ENCODE measurements at places on chromosomes 11 and 22. TPM values are rescaled to one million over a fixed set of nuclear protein-coding genes. Genes with fewer than 3 reads are reported as not detected.

- H3K4me3 ChIP-seq = no peak overlapping the region
- H3K27ac ChIP-seq = peak overlapping the region; percentile 86
Observed at GRCh38 chr11:121372028-121372427, 79.5 kb downstream of the SC5D start.

CHCHD10 gene
- total RNA-seq = 11.4 TPM

TIGD3 gene
- total RNA-seq = 3.0 TPM

GRCh38 chr11:113161711-113162591, 152.4 kb upstream of the TTC12 start:
- H3K27ac ChIP-seq = no peak overlapping the region
- H3K36me3 ChIP-seq = no peaks in the 10 kb centered on the region
- no peaks in the 10 kb centered on the region for H3K4me1 ChIP-seq
- H3K4me3 ChIP-seq = no peak overlapping the region

GRCh38 chr11:1779806-1780699, 16.3 kb upstream of the CTSD start:
- no peak overlapping the region for H3K27ac ChIP-seq
- no peak overlapping the region for H3K4me3 ChIP-seq
- H3K27me3 ChIP-seq = no peaks in the 10 kb centered on the region
- H3K36me3 ChIP-seq = no peaks in the 10 kb centered on the region
- H3K4me1 ChIP-seq = no peaks in the 10 kb centered on the region
- DNase-seq = no peak

- no peak overlapping the region for H3K27ac ChIP-seq
- DNase-seq = no peak
- no peaks in the 10 kb centered on the region for H3K36me3 ChIP-seq
- H3K4me3 ChIP-seq = no peak overlapping the region
Observed at GRCh38 chr11:79397252-79397651, 43.6 kb downstream of the TENM4 start.

DNA sequence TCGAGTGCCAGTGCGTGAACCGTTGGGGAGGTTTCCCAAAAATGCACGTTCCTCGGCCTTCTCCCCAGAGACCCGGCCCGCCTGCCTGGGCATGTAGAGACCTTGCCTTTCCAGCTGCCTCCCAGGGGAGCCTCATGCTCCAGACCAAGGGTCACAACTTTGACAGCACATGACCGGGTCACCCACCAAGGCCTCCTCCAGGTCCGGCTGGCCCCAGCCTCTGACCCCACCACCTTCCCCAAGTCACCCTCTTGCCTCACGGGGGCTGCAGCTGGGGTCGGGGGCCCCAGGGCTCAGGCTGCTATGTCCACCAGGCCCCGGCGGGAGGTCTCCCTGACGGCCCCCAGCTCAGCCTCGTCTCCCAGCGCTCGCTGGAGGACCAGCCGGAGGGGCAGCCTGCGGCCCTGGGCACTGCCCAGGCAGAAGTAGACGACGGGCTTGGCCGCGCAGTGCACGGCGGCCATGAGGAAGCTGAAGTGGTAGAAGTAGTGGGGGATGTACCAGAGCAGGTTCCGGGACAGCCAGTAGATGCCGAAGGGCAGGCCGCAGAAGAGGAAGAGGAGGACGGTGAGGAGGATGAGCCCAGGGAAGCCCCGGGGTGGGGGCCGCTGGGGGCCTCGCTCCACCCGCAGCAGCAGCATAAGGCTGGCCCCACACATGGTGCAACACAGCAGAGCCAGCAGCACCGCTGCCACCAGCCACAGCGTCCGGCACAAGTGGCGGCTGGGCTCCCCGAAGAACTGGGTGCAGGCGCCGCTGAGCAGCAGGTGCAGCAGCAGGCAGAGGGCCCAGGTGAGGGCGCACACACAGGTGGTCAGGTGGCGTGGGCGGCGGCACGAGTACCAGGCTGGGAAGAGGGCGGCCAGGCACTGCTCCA, 4.4 kb downstream of the MRGPRE start:
- H3K4me1 ChIP-seq = peaks cover 9% of the 10 kb centered on the region
- no peak overlapping the region for H3K4me3 ChIP-seq
- no peaks in the 10 kb centered on the region for H3K36me3 ChIP-seq

DNA sequence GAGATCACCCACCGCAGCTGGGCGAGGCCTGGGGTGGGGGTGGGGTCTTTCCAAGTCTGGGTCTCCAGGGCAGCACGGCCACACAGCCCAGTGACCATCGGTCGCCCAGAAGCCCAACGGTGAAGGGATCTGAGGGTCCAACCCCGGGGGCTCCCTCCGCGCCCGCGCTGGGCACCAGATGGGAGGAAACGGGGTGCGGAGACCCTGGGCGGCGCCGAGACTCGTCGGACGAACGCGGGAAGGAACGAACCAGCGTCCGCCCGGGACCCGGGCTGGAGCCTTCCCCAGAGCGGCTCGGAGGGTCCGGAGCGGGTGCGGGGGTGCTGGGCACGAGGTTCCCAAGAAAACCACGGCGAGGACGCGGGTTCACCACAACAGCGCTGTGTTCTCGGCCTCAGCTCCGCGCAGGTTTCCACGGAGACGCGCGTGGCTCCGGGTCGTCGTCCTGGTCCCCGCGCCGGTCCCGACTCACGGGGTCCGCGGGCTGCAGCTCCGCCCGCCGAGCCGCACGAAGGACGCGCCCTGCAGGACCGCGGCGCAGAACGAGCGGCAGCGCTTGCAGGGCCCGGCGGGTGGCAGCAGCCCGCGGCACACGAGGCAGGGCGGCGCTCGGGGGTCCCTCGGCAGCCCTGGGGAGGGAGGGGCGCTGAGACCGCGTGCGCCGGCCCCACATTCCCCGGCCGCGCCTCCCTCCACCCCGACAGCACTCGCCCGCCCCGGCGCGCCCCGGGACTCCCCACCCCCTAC, 2.3 kb upstream of the IL17REL start:
- H3K27ac ChIP-seq = no peak overlapping the region
- peaks cover 69% of the 10 kb centered on the region for H3K27me3 ChIP-seq
- H3K36me3 ChIP-seq = no peaks in the 10 kb centered on the region
- H3K4me1 ChIP-seq = no peaks in the 10 kb centered on the region
- H3K4me3 ChIP-seq = peak overlapping the region; percentile 49
- peak; percentile 40 for DNase-seq

- DNase-seq = no peak
- H3K36me3 ChIP-seq = no peaks in the 10 kb centered on the region
- no peak overlapping the region for H3K27ac ChIP-seq
- H3K4me3 ChIP-seq = no peak overlapping the region
- H3K27me3 ChIP-seq = no peaks in the 10 kb centered on the region
Observed at GRCh38 chr11:94926271-94926625, 47.1 kb downstream of the CWC15 start.

SYCE3 gene
- total RNA-seq = not detected

MMP12 gene
- total RNA-seq = not detected

- no peak overlapping the region for H3K27ac ChIP-seq
- H3K36me3 ChIP-seq = no peaks in the 10 kb centered on the region
- no peak overlapping the region for H3K4me3 ChIP-seq
- H3K27me3 ChIP-seq = no peaks in the 10 kb centered on the region
Observed at GRCh38 chr22:27986459-27986858, 67.4 kb upstream of the PITPNB start.

DNA sequence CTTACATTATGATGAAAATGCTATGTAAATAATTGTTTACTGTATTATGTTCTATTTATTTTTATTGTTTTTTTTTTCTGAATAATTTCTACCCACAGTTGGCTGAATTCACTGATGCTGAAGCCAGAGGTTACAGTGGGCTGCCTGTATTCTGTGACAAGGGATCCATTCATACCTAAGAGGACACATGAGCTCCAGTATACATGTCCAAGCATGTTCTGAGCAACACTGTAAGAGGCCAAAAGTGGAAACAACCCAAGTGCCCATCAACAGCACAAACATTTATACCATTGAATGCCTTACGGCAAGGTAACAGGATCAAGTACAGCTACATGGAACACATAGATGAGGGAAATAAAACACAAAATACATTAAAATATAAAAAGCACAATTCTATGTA, 1.4 kb upstream of the SRSF8 start:
- H3K27me3 ChIP-seq = 0 out of 2 replicates have a peak, but pooled peaks cover 3% of the 10 kb centered on the region
- H3K4me3 ChIP-seq = no peak overlapping the region
- H3K27ac ChIP-seq = no peak overlapping the region
- H3K36me3 ChIP-seq = no peaks in the 10 kb centered on the region
- DNase-seq = no peak

DNA sequence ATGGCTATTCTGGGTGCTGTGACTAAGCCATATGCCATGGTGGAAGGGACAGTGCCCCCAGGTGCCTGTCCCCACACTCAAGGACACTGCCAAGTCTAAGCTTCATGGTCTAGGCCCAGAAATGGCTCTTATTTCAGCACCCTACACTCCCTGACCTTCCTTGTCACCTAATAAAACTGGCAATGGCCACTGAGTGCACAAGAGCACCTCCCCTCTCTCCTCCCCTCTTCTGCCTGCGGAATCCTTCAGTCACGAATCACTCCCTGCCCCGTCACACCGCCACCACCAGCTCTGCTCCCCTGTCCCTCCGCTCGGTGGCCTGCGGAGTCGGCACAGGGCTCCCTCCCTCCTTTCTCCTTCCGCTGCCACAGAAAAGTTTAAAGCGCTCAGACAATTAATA, 19.0 kb upstream of the LMO1 start:
- DNase-seq = peak; percentile 51
- H3K4me3 ChIP-seq = peak overlapping the region; percentile 73
- H3K4me1 ChIP-seq = peaks cover 15% of the 10 kb centered on the region
- H3K36me3 ChIP-seq = no peaks in the 10 kb centered on the region
- no peak overlapping the region for H3K27ac ChIP-seq
- peaks cover 32% of the 10 kb centered on the region for H3K27me3 ChIP-seq

DNA sequence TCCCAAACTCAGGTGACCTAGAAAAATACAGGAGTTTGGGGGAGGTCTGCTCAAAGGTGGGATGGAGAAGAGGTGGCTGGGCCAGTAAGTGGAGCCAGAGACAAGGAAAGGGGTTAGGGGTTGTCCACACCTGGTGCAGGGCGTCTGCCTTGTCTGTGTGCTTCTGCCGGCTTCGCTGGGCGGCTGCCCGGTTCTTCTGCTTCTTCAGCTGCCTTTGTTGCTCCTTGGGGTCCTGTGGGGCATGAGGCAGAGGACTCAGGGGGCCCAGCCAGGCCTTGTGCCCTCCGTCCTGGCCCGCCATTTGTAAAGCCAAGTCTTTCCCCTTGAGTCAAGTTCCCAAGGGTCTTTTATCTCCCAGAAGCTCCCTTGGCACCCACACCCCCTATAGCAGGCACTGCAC, 2.5 kb downstream of the BATF2 start:
- no peak for DNase-seq
- H3K36me3 ChIP-seq = no peaks in the 10 kb centered on the region
- H3K27ac ChIP-seq = no peak overlapping the region

ADM2 gene
- 12.8 TPM for total RNA-seq

- no peaks in the 10 kb centered on the region for H3K36me3 ChIP-seq
- no peak overlapping the region for H3K4me3 ChIP-seq
- no peak for DNase-seq
- no peaks in the 10 kb centered on the region for H3K4me1 ChIP-seq
Observed at GRCh38 chr11:106231591-106231990, 154.1 kb downstream of the AASDHPPT start.

DNA sequence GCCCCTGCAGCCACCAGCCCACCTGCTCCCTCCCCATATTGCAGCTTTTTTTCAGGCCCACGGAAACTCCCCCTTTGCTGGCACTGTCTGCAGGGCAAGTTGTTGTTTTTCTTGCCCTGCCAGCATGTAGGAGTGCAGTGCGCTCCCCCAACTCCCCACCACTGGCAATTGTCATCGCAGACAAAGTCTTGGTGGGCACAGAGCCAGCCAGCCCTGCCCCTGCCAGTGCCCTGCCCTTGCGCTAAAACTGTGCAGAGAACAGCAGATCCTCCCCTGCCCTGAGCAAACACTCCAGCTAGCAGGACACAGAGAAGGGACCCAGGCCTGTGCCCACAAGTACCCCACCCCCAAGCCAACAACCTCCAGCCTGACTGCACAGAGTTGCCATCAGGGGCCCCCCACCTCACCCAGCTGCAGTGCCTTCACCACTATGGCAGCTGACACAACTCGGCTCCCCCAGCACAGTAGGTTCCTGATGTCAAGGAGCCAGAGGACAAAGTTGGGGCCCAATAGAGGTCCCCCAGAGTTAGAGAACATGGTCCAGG, 158.1 kb upstream of the ARHGAP42 start:
- no peaks in the 10 kb centered on the region for H3K4me1 ChIP-seq
- no peak overlapping the region for H3K27ac ChIP-seq
- H3K4me3 ChIP-seq = no peak overlapping the region
- H3K27me3 ChIP-seq = no peaks in the 10 kb centered on the region

C22orf31 gene
- not detected for total RNA-seq

DNA sequence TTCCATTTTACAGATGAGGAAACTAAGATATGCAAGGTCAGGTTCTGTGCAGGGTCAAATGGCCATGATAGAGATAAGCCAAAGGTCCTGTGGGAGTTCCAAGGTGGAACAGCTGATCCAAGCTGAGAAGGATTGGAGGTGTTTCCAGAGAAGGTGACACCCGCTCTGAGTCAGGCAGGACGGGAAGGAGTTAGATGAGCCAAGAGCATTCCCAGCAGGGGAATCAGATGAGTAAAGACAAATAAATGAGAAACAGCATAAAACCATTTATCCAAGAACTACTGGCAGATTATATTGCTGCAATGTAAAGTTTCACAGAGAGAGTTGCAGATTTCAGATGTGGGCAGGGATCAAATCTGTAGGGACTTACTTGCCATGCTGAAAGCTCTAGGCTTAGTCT, 18.9 kb upstream of the HEPHL1 start:
- no peaks in the 10 kb centered on the region for H3K4me1 ChIP-seq
- no peak overlapping the region for H3K4me3 ChIP-seq
- H3K36me3 ChIP-seq = no peaks in the 10 kb centered on the region
- no peak for DNase-seq
- no peaks in the 10 kb centered on the region for H3K27me3 ChIP-seq

HOATZ gene
- total RNA-seq = not detected

- no peak for DNase-seq
- no peaks in the 10 kb centered on the region for H3K36me3 ChIP-seq
- no peak overlapping the region for H3K4me3 ChIP-seq
Observed at GRCh38 chr22:30885591-30885990, 83.0 kb downstream of the MORC2 start.

GRCh38 chr11:62933285-62933684, 12.1 kb upstream of the CHRM1 start:
- DNase-seq = peak; percentile 24
- no peak overlapping the region for H3K4me3 ChIP-seq
- no peaks in the 10 kb centered on the region for H3K36me3 ChIP-seq
- H3K27me3 ChIP-seq = peaks cover 23% of the 10 kb centered on the region

GRCh38 chr11:29507376-29507775, 509.5 kb downstream of the KCNA4 start:
- no peak overlapping the region for H3K27ac ChIP-seq
- no peaks in the 10 kb centered on the region for H3K27me3 ChIP-seq
- H3K4me1 ChIP-seq = no peaks in the 10 kb centered on the region
- H3K36me3 ChIP-seq = no peaks in the 10 kb centered on the region
- H3K4me3 ChIP-seq = no peak overlapping the region

DDI1 gene
- not detected for total RNA-seq

GRCh38 chr11:108694846-108695245, 30.0 kb downstream of the DDX10 start:
- H3K36me3 ChIP-seq = peaks cover 7% of the 10 kb centered on the region
- no peaks in the 10 kb centered on the region for H3K4me1 ChIP-seq
- no peak for DNase-seq
- no peak overlapping the region for H3K27ac ChIP-seq
- no peak overlapping the region for H3K4me3 ChIP-seq

Data from GM23338 (cell line).